ENCODE measurements at places on chromosomes 1 and 21.

DNA sequence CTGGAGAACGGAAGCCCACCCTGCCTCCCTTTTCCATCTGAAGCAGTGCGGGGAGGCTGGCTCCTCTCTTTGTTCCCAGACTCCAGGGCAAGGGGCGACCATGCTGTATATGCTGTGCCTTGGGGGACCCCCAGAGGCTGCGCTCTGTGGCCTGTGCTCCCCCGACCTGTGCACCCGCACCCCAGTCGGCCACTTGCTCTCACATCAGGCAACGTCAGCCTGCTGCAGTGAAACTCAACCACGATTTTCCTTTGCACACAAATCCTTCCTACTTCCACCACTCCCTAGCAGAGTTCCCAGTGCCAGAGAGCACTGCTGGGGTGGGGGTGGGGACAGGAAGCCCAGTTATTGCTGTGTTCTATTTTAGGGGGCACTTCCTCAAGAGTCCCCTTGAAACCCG, 52.5 kb downstream of the SIM2 start:
- peak; percentile 57 for DNase-seq

DNA sequence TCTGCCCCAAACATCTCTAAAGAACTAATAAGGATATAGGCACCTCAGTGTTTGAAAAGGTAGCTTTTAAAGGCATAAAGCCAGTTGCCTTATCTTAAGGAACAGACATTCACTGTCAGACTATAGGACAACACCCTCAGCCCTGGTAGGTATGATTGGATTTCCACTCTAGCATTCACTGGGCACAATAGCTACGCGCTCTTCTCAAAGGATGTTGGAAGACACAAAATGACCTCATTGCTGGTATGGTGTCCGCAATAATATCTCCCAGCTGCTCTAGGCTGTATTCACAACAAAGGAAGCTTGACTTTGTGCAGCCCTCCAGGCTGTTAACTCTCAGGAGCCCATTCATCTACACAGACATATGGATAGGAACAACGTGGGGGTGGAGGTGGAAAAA, 119.4 kb upstream of the CXADR start:
- DNase-seq: no peak

- no peak for DNase-seq
Observed at GRCh38 chr1:151542710-151543129, 2.6 kb downstream of the TUFT1 start.

DNA sequence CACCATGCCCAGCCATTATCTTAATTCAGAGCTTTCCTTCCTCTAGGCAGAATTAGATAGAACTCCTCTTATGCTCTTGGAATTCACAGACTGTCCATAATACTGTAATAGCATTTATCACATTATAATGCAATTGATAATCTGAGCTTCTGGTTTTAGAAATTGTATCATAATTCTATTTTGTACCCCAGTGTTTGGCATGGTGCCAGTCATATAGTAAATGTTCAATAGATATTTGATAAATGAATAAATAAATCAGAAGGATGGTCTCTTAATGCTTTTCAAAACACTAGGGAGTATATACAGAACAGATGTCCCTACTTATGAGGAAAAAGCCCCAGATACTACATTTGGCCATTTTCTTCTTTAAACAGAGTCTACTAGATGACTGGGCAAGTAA, 119.3 kb upstream of the BMP8A start:
- no peak for DNase-seq

GRCh38 chr1:224266915-224267856, 62.8 kb downstream of the NVL start:
- no peak for DNase-seq

DNA sequence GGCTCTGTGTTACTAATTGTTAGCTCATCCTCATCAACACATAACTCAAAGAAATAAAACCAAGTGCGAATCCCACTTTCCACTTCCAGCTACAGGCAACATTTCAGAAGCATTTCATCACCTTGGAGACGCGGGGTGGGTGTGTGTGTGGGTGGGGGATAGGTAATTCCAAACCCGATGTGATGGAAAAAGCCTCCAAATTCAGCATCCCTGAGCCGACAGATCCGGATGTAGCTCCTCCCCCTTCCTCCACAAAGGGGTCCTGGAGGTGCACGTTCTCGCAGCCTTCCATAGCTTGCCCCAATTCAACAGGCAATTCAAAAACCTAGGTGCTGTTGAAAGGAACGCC, 486 bp downstream of the HSPA13 start:
- DNase-seq: peak; percentile 25

GRCh38 chr1:183987593-183988318, 49.8 kb downstream of the COLGALT2 start:
- no peak for DNase-seq

GRCh38 chr1:53733447-53733931, 5.5 kb downstream of the GLIS1 start:
- DNase-seq: no peak

GRCh38 chr21:32483293-32483595, 70.7 kb downstream of the EVA1C start:
- no peak for DNase-seq

DNA sequence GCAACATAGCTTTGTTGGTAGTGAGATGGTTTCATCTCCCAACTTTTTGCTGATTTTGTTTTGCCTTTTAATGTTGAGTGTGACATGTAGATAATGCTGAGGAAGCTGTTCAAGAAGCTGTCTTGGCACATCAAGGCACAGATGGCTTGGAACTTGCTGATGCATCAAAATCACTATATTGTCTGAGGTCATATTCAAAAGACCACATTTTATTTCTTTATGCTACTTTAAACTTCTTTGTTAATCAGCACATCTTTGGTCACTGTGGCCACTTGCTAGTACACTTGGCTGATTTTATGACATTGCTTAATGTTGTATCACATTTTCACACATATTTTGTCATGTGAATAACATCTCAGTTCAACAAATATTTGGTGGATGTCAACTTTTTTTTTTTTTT, 87.1 kb upstream of the BCL10 start:
- DNase-seq: no peak

DNA sequence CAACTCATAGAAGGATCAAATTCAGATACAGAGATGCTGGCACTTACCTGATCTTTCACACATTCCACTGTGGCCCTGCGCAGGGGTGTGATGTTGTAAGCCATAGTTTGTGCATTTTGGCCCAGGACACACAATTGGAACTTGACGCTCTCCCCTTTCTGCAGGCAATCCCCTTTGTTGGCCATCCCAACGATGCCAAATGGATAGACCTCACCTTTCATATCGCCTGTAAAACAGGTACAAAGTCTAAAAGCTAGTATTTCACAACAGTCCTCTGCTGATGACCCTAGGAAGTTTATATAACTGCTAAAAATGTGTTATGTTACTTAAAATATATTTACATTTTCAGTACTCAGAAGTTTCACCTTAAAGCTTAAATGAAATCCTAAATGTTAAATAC, 3.9 kb upstream of the NRAS start:
- no peak for DNase-seq

DNA sequence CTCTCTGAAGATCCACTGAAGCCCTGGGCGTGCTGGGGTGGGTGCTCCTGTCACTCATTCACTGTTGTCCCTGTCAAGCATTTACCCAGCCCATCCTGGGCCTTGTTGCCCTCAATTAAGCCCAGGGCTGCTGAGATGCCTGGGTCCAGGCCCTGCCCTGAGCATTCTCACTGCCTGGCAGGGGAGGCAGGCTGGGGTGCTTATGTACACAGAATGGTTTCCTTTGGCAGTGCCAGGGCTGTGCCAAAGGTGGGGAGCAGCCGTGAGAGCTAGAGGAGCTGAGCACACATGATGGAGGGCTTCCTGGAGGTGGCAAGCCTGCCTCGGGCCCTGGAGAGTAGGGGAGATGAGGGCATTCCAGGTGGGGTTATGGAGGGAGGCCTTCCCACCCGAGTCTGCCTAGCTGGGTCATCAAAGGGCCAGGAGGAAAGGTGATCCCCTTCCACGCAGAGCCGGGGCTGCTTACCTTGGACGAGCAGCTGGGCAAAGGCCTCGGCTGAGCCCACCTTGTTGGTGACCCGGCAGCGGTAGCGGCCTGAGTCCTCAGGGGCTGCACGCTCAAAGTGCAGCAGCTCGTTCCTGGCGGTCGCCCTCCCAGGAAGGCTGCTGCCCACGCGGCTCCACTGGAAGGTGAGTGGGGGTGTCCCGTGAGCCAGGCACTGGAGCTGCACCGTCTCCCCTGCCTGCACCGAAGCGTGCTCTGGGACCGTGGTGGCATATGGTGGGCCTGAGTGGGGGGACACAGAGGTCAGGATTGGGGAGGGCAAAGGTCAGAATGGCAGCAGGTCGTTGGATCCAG, 26.5 kb downstream of the LDLRAD2 start:
- no peak for DNase-seq

DNA sequence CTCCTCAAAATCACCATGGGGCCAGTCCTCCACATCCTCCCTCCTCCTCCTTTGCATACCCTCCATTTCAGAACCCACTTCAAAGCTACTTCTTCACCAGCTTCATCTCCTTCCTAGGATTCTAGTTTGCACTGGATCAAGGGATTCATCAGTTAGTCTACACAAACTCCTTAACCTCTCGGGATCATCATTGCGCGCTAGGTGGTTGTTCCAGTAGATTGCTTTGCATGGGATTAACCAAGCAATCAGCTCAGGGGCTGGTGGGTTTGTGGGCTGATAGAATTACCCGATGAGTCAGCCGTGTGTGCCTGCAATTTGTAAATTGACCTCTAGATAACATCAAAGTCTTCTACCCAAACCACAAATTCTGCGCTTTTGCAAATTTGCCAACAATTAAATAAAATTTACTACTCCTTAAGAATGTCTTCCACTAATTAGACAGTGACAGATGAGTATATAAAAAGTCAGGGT, 7.7 kb downstream of the KANK4 start:
- no peak for DNase-seq

DNA sequence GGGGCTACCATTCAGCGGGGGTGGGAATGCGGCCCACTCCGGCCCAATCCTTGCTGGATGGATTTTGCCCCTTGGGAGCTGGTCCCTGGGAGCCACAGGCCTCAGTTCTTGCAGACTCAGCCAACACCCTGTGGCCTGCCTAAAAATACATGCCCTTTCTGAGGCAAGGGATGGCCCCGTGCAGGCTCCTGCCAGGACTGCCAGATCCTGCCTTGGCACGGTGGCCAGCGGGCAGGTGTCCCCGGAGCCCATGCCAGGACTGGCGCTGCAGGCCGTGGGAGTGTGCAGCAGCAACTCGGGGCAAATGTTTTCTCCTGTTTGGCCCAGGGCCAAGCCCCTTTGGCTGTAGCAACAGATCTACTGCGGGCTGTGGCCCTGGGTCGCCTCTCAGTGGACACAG, 1.6 kb upstream of the PANK4 start:
- DNase-seq: no peak

- no peak for DNase-seq
Observed at GRCh38 chr1:62844030-62844429, 60.1 kb downstream of the ATG4C start.

DNA sequence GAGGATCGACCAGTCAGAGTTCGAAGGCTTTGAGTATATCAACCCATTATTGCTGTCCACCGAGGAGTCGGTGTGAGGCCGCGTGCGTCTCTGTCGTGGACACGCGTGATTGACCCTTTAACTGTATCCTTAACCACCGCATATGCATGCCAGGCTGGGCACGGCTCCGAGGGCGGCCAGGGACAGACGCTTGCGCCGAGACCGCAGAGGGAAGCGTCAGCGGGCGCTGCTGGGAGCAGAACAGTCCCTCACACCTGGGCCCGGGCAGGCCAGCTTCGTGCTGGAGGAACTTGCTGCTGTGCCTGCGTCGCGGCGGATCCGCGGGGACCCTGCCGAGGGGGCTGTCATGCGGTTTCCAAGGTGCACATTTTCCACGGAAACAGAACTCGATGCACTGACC, 9.6 kb downstream of the FAAP20 start:
- no peak for DNase-seq

GRCh38 chr1:246728311-246728710, 4.1 kb downstream of the SCCPDH start:
- DNase-seq: no peak

- no peak for DNase-seq
Observed at GRCh38 chr1:229098903-229099578, 171.9 kb upstream of the RAB4A start.

DNA sequence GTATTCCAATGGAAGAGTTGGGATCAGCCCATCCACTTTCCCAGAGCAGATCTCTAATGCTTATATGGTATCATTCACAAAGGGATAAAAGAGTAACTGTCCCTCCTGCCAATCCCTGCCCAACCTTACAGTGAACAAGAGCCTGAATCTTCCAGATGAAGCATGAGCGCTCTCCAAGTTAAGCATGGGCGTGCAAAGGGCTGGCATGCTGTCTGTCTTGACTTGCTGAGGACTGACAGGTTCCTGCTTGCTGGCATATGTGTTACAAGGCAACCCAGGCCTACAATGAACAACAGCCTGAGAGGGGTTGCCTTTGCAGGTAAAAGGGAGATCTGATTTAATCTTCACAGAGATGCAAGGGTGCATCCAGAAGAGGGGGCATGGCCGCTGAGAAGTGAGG, 155.6 kb upstream of the SOD1 start:
- DNase-seq: no peak

DNA sequence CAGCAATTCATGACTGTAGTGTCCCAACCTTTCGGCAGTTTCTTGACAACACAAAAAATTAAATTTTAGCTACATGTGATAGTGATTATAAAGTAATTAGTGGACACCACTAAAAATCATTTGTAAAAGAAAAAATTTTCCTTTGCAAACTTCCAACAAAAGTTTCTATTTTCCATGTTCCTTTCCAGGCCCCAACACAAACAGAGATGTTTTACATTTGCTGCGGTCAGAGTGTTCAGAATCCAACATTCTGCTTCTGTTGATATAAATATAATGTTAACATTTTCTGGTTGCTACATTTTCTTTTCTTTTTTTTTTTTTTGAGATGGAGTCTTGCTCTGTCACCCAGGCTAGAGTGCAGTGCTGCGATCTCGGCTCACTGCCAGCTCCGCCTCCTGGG, 54.9 kb upstream of the WLS start:
- DNase-seq: no peak

DNA sequence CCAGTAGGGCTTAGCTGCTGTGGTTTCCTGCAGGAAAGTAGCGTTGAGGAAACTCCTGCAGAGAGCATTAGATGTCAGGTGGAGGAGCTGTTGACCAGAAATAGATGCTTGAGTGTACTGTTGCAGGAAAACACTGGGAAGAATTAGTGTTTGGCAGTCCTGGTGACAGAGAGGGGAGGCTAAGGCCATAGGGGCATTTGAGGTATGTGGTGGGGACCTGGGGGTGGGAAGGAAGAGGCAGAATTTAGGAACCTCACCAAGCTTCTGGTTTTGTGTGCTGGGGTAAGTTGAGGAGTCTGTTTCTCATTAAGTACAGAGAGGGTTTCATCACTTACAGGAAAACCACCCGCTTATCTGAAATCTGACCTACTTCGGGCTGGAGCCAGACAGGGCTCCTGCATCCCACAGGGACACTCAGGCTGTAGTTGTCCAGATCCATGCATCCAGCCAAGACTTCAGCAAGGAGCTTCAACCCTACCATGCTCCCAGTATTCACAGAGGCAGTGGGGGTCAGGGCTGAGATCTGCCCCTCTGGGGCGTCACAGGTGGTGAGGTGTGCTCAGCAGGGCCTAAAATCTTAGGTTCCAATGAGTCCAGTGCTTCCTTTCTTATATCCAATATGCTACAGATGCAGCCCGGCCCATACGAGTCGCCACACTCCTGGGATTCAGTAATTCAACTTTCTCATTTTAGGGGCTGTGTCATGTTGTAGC, 15.1 kb downstream of the SH2D2A start:
- no peak for DNase-seq

Data from posterior cingulate gyrus (tissue), 11 donors.